ENCODE measurements at places on chromosomes 7 and 10. TPM values are rescaled to one million over a fixed set of nuclear protein-coding genes. Genes with fewer than 3 reads are reported as not detected.

Gene LBX1
- total RNA-seq, result not detected

GRCh38 chr10:123729523-123729922 is 63.4 kb downstream of the GPR26 start:
- no peak for DNase-seq

DNA sequence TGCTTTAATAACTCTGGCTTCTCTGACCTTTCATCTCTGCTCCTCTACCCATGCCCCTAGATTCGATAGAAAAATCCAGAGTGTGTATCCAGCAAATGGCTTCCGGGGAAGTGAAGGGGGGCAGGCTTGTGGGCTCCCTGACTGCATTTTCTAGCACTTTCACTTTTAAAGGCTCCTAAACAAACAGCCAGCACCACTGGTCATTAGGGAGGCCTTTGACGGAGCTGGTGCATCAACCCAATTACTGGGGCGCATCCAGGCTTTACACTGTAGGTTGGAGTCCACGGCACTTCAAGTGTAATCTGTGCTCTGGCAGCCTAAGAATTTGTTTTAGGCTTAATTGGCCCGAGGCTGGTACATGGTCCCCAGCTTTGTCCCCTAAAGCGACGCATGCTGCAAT is 291.9 kb downstream of the GFRA1 start:
- DNase-seq, result no peak

Gene TRPV5
- not detected for total RNA-seq

Gene TAS2R41
- not detected for total RNA-seq

Gene INMT
- not detected for total RNA-seq

DNA sequence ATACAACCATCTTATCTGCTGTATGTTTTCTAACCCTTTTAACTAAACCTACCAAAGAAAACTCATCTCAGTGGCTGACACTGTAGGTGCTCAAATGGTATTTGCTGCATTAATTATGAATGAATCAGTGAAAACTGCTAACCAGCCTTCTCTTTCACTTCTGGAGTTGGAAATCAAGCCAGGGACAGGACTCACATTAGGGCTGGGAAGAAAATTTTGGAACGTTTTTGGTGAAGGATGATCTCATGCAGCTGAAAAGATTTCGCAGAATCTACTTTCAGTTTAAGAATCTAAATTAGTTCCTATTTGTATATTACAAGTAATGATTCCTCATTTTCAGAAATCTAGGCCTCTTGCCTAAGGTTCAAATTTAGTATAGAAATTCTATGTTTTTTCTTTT is 12.9 kb downstream of the MTPN start:
- DNase-seq, result no peak

DNA sequence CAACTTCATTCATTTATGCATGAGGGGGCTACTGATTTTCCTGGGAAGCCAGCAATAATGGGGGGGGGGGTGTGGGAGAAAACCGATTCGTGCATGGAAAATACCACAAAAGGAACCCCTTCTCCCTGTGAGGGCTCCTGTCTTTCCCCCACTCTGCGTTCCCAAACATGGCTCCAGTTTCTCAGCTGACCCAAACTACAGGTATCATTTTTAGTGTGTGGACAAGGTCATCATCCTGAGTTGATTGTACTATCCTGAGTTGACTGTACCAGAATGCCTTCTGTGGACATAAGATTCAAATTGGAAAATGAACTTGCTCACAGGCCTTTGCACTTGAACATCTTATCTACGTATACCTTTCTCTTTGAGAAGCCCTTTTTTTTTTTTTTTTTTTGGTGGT is 49.9 kb downstream of the ZRANB1 start:
- no peak for DNase-seq

Gene AUTS2
- total RNA-seq, result 7.3 TPM

DNA sequence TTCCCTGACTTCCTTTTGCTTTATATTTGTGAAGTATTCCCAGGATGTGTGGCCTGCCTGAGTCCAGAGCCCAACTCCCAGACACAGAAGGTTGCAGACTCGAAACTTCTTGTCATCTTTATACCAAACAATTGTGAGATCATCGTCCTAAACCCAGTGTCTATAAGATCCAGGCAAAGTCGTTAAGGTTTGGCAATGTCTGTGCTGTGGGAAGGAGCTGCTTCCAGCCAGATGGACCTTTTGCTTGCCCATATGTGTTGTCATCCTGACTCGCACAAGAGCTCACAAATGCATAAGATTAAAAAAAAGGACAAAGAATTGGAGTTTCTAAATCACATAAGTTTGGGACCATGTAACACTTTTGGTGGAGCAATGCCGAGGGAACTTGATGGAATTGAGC is 37.0 kb downstream of the WNT2 start:
- no peak for DNase-seq

Gene ABLIM1
- 99.9 TPM for total RNA-seq

- DNase-seq, result no peak
Observed at GRCh38 chr7:139106959-139107358, 2.6 kb downstream of the ZC3HAV1 start.

DNA sequence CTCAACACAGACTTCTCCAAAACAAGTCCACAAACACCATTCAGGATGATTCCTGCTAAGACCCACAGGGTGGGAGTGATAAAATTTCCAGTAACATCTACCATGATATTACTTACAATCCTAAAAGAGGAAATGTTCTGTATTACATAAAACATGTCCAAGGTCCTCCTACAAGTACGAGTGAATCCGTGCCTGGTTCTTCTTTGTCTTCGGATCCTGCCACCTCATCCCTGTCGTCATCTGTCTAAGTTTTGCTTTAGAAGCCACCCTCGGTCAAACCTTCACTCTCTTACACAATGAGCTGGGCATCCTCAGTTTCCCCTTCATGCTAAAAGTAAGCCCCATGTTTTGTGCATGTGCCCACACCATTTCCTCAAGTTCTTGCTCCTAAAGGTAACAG is 279.0 kb downstream of the KCNMA1 start:
- DNase-seq, result no peak

DNA sequence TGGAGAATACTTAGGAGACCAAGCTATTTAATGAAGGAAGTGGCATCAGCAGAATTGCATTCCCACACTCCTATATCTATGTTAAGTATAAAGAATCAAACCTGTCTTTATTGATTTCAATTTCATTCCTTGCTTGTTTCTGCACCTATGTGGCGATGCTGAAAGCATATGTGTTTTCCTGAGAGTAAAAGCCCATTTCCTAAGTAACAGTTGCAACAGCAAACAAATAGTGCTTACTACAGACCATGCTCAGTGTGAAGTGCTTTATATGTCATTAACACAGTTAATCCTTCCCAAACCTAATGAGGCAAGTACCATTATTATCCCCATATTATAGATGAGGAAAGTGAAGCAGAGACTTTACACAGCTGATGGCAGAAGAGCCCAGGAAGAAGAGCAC is 552.1 kb downstream of the PARD3 start:
- no peak for DNase-seq

GRCh38 chr7:117674617-117675016 is 194.8 kb downstream of the CFTR start:
- no peak for DNase-seq
